Mammary epithelial cell (primary cell): ENCODE measurements at places on chromosomes 6 and 20.

GRCh38 chr6:41332241-41332640 is 3.2 kb upstream of the NCR2 start:
- DNase-seq, result no peak

GRCh38 chr20:25251558-25251957 is 3.7 kb downstream of the PYGB start:
- no peak for DNase-seq

DNA sequence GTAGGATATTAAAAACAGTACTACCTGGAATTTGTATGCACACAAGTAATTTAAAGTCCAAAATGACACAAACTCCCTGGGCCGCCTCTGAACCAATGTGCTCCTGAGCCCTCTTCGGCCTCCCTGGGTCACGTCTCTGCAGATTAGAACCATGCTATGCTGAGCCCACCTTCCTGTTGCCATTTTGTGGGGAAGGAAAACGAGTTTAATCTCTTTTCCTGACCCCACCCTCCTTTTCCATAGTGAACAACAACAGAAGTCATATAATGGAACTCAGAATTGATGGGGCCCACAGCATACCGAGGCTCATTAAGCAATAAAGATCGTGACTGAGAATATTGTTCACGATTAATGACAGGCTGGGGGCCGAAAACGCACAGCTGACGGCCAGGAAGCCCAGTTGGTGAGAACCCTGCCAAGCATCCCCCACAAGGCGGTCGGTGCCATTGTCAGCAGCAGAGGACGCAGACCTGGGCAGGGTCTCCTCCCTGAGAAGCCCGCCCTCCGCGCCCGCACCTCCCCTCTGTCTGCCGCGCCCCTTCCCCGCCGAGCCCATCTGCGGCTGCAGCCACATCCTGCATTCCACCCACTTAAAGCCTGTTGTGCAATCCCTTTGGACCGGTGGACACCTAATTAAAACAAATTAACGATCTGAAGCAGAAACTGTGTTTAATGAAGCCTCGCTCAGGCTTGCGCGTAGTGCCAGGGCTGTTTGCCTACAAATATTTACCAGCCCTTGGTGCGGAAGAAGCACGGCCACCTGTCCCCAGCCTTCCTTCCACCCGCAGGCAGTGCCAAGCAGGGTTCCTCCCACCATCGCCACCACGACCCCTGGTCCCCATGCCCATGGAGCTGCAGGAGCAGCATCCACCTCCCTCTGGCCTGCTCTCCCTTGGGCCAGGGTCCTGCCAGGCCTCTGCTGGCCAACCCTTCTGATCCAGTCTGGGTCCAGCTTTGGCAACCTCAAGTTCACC is 68.1 kb downstream of the DLL1 start:
- peak; percentile 29 for DNase-seq

DNA sequence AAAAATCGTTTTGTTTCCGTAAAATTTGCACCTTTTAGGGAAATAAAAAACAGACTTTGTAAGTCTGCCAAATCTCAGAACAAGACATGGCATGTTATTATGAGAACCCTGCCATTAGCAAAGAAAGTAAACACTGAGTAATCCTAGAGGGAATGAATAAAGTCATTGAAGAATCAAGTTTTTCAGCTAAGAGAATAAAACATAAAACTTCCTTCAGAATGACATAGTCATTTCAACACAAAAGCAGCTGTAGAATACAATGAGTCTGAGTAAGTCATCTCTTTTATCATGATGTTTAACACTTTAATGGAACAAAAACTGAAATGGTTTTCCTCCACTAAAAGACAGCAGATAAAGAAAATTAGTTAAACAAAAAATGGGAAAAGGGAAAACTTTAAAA is 10.3 kb upstream of the DST start:
- DNase-seq, result peak; percentile 89

DNA sequence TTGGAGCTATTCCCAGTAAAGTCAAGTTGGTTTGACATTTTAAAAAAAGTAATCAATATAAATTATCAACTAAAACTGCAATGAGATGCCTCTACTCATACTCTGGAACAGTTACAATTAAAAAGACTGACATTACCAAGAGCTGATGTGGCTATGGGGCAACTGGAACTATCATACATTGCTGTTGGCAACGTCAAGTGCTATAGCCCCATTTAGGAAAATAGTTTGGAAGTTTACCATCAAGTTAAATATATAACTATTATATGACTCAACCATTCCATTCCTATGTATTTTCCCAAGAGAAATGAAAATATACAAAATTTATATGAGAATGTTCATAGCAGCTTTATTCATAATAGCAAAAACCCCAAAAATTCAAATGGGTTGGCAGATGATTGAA is 111.4 kb upstream of the HDGFL1 start:
- DNase-seq, result no peak

DNA sequence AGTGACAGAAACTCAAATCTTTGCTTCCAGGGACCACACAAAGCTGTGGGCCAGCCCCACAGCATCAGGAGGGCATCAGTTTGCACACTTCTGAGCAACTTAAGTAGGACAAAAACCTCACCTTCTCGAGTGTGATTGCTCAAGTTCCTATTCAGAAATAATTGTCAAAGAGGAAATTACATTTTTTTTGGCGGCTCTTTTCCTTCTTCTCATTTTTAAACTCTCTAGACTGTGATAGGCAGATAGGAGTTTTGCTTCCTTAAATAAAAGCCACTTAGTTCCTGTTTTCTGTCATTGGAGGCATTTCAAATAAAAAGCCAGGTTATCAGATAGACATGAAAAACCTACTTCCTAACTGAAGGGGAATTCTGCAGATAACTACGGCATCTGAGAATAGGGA is 11.2 kb upstream of the TAGAP start:
- DNase-seq, result no peak

- DNase-seq, result no peak
Measured at GRCh38 chr20:12072954-12073264, 155.2 kb downstream of the BTBD3 start.

DNA sequence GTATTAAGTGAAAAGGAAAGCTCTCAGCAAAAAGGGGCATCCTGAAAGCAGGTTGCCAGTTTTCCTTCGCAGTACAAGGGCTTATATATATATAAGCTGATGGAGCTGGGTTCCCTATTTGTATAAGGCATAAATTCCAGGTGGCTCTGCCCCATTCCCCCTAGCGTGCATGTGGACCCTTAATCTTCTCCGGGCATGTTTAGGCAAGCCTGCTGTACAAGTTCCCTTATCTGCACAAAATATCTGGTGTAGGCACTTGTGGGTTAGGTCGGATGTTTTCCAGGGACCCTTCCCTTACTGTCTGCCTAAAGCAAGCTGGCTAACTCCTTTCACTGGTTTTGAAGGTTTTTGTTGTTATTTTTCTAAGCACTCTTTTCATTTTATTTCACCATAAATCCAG is 140.7 kb downstream of the FUT9 start:
- no peak for DNase-seq

DNA sequence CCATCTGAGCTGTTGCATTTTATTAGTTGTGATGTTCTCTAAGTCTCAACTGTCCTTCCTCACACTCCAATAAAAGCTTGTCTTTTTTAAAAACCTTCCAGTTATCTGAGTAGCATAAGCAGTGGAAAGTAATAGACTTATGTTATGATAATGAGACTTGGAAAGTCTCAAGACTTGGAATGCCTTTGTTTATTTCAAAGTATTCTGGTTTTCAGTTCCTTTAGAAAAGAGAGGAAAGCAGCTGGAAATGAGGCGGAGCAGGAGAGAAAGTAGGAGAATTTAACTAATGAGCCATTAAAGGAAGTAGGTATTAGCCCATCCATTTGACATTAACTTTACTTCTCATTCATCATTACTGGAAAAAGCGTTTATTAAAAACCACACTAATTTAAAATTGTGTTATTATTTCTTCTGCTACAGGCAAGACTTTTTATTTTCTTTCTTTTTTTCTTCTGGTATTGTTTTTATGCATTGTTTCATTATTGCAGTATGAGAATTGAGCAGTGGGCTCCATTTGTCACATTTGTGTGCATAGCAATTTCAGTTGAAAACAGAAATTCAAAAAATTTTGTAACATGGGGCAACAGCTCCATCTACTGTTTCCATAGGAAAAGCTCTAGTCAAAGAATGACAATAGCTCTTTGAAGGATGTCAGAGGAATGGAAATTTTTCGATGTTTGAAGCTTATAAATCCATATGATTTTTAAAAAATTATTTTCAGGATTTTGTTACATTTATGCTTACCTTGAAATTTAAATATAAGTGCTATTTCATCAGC is 194.8 kb downstream of the COL9A1 start:
- DNase-seq, result peak; percentile 8

- no peak for DNase-seq
Measured at GRCh38 chr6:80154160-80154559, 47.7 kb downstream of the BCKDHB start.

DNA sequence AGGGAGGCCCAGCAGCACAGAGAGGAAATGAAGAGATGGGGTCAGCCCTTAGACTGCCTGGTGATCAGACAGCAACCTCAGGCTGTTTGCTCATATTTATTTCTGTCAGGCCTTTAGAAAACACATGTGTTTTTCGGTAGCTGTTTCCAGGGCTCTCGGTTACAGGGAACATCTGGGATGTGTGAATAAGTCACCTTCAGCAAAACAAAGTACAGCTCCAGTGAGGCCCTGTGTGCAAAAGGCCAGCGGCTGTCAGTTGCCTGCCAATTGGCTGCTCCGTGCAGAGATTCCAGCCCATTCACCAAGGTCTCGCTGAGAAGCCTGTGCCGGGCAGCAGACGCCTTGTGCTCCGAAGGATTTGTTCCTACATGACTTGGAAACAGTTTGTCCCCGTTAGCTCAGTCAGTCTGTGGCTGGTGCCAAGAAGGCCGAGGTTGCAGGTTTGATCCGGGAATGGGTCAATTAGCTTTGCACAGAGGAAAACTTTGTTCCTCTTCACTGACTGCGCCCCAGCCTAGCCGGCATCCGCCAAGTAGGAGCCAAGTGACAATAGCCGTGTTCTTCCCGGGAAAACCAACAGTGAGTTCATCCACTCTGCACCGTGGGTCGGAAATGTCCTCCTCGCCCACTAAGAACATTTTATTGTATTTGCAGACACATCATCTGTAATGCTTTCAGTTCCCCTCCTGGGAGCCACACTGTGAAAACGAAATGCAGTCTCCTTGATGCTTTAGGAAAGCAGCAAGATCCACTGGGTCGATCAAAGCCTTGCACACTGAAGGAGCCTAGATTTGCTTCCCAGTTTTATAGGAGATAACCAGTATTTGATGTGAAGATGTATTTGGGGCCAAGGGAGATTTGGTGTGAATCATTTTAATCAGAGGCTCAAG is 315.4 kb upstream of the CDYL start:
- DNase-seq, result no peak
